ENCODE measurements at places on chromosomes 7 and 10.

DNA sequence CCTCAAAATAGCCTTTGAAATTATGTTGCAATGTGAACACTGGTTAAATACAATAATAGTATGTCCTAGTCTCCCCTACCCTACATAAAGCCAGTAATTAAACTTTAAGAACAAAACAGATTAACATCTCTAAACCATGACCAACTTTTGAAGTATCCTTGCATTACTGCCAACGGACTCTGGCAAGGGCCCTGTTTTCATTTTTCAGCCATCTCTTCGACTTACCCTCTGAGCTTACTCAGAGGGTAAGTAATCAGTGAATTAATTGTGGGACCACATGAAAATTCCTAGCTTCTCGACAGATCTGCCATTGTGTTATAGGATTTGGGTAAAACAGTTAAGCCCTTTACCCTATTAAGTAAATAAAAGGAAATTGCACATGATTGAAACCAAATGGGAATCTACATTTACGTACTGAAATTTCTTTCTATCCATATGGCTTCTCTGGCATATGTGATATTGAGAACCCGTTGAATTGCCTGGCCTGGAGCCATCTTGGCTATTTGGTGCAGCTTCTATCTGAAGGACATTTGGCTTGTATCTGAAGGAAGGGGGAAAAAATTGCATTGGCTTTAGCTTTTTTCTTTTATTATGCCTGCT is 39.6 kb downstream of the DYNC1I1 start:
- no peak for DNase-seq

- no peak for DNase-seq
Observed at GRCh38 chr7:68619526-68619925, 978.7 kb upstream of the AUTS2 start.

DNA sequence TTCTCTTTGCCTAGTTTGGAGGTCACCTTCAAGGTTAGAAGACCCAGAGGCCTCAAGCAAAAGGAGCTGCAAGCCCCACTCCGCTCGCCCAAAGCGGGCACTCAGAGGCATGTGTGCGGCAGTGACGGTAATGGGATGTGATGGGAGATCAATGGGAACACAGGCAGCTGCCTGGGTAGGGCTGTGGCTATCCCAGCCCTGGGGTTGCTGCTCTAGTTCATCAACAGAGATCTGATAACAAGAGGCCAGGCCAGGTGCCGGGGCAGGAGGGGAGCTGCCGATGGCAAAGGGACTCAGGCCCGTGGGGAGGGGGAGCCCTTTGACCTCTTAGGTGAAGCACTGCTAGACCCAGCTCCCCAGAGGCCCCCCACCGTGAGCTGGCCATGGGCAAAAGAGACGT is 52.0 kb upstream of the GNA12 start:
- DNase-seq, result no peak

GRCh38 chr10:119364645-119365600 is 157.6 kb downstream of the GRK5 start:
- DNase-seq, result no peak

- DNase-seq, result no peak
Observed at GRCh38 chr7:15433151-15433550, 128.7 kb downstream of the AGMO start.

GRCh38 chr10:124265391-124265745 is 153.4 kb downstream of the OAT start:
- DNase-seq, result no peak

GRCh38 chr7:36305648-36306047 is 84.0 kb upstream of the ANLN start:
- DNase-seq, result no peak

GRCh38 chr7:115822801-115823200 is 207.8 kb downstream of the TFEC start:
- no peak for DNase-seq

- no peak for DNase-seq
Observed at GRCh38 chr7:351256-351655, 61.3 kb downstream of the FOXL3 start.

DNA sequence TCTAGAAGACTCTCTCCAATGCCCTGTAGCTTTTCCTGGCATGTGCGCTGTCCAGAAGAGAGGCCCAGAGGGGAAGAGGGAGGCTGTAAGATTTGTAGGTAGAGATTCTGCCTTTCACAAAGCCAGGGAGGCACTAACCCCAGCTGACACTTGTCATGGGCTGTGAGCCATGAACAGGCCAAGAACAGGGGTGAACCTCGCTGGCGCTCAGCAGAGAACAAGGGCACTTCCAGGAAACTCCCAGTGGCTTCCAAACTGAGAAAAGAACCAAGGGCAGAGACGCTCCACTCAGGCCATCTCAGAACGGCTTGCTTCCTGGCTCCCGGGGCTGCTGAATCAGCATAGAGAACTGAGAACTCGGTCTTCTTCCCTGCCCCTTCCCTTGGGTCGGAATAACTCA is 257.8 kb upstream of the ZNF32 start:
- no peak for DNase-seq

- no peak for DNase-seq
Observed at GRCh38 chr7:14424675-14425074, 435.2 kb upstream of the ETV1 start.

- no peak for DNase-seq
Observed at GRCh38 chr7:50261593-50261992, 42.9 kb upstream of the IKZF1 start.

DNA sequence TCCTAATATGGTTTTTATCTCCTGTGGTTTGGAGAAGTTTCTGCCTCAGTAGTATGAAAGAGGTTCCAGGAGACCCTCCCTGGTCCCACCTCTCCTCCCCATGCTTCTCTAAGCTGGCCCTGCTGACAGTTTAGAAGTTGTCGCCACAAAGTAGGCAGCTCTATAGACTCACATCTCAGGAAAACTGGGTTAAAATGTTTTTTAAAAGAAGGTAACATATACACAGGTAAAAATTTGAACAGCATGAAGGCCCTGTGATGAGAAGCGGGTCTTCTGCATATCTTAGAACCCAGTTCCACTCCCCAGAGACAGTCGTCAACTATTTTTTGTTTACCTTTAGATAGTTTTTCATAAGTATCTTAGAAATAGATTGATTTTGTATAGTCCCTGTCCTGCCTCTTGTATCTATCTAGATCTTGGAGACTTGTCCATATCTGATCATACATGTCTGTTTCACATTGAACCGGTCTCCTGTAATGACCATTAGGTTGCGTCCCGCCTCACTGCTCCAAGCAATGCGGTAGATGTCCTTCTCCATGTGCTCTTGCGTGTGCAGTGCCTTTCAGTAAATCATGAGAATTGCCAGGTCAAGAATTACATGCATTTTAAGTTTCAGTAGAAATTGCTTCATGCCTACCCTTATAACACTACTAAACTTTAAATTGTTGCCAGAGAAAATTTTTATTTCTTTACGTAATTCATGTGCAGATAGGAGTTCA is 2.2 kb downstream of the DUSP5 start:
- DNase-seq, result no peak

- DNase-seq, result no peak
Observed at GRCh38 chr10:119241066-119241465, 33.7 kb downstream of the GRK5 start.

- no peak for DNase-seq
Observed at GRCh38 chr10:17742918-17743317, 9.1 kb upstream of the TMEM236 start.
